ENCODE measurements at places on chromosomes 12 and 14. TPM values are rescaled to one million over a fixed set of nuclear protein-coding genes. Genes with fewer than 3 reads are reported as not detected.

Gene RPL41
- total RNA-seq, result 2,264 TPM

Gene EML5
- 0.10 TPM for total RNA-seq

DNA sequence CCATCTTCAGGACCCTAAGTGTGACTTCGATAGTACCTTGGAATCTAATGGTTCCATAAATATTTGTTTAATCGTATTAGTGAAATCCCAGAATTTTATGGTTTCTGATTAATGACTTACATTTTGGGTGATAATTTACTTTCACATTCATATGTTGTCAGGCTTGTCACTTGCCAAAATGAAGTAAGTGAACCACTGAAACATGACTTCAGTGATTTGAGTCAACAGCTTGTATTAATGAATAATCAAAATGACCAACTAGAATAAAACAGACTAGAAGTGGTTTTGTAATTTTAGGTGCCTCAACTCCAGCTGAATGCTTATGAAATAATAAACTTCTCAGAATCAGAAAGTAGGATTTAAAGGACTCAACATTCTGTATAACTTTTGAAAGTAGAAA is 517.1 kb downstream of the PRKD1 start:
- no peaks in the 10 kb centered on the region for H3K27me3 ChIP-seq
- no peaks in the 10 kb centered on the region for H3K4me1 ChIP-seq
- no peak overlapping the region for H3K27ac ChIP-seq
- no peaks in the 10 kb centered on the region for H3K36me3 ChIP-seq
- no peak overlapping the region for H3K4me3 ChIP-seq

DNA sequence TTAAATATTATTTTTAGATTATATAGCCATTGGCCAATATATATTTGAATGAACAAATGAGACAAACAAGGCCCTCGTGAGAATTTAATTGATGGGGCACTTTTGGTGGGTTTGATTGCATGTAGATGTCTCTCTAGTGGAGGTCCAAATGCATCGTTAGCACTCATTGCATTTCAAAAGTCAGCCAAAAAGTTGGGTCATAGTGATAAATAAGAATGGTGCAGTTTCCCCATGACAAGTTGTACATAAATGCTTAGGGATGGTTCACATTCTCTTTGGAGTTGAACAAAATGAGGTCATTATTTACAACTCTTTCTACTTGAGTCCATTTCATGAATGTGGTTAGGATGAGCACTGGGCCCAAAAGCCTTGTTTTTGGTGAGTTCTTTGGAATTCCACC is 1.0 kb downstream of the BEST3 start:
- no peaks in the 10 kb centered on the region for H3K27me3 ChIP-seq
- H3K36me3 ChIP-seq, result no peaks in the 10 kb centered on the region
- no peak overlapping the region for H3K27ac ChIP-seq
- DNase-seq, result no peak

DNA sequence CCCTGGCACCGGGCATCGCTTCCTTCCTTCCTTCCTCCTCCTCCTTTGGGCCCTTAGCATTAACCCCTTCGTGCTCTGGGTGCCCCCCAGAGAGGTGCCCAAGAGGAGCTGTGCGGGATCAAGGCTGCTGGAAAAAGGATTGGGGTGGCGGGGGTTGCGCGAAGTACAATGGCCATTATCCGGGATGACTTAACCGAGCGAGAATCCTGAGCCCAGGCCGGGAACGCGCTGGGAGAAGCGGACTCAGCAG is 2.8 kb downstream of the DHH start:
- H3K4me1 ChIP-seq, result peaks cover 40% of the 10 kb centered on the region
- H3K27me3 ChIP-seq, result no peaks in the 10 kb centered on the region
- H3K4me3 ChIP-seq, result peak overlapping the region; percentile 52
- H3K27ac ChIP-seq, result peak overlapping the region; percentile 61
- no peaks in the 10 kb centered on the region for H3K36me3 ChIP-seq

GRCh38 chr14:32129124-32129523 is 52.0 kb downstream of the ARHGAP5 start:
- DNase-seq, result no peak
- H3K36me3 ChIP-seq, result no peaks in the 10 kb centered on the region
- no peaks in the 10 kb centered on the region for H3K4me1 ChIP-seq
- no peaks in the 10 kb centered on the region for H3K27me3 ChIP-seq

DNA sequence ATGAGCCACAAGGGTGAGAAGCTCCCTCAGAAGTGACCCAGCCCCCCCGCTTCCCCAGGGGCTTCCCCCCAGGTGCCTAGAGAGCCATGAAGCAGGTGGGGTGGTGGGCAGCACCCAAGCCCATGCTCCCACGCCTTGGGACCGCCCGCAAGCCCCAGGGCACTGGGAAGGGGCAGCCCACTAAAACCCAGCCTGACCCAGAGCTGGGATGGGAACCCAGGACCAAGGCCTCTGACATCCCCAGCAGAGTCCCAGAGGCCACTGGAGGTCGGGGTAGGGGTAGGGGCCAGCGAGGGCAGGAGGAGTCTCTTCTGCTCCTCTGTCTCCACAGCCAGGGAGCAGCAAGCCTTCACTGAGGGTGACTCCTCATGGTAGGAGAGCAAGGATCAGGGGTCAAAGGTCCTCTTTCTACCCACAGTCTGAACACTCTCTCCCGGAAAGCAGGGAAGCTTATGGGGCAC is 86.5 kb upstream of the ZFP36L1 start:
- no peak overlapping the region for H3K27ac ChIP-seq
- H3K4me3 ChIP-seq, result no peak overlapping the region
- H3K4me1 ChIP-seq, result no peaks in the 10 kb centered on the region
- no peaks in the 10 kb centered on the region for H3K27me3 ChIP-seq
- peaks cover 13% of the 10 kb centered on the region for H3K36me3 ChIP-seq
- DNase-seq, result no peak

GRCh38 chr14:37501877-37502276 is 93.2 kb downstream of the FOXA1 start:
- DNase-seq, result no peak
- no peaks in the 10 kb centered on the region for H3K4me1 ChIP-seq
- H3K36me3 ChIP-seq, result no peaks in the 10 kb centered on the region
- H3K27ac ChIP-seq, result no peak overlapping the region
- H3K27me3 ChIP-seq, result no peaks in the 10 kb centered on the region

GRCh38 chr12:15453613-15454012 is 131.3 kb downstream of the PTPRO start:
- no peak overlapping the region for H3K4me3 ChIP-seq
- H3K4me1 ChIP-seq, result no peaks in the 10 kb centered on the region
- DNase-seq, result no peak
- H3K27me3 ChIP-seq, result no peaks in the 10 kb centered on the region
- H3K36me3 ChIP-seq, result no peaks in the 10 kb centered on the region

DNA sequence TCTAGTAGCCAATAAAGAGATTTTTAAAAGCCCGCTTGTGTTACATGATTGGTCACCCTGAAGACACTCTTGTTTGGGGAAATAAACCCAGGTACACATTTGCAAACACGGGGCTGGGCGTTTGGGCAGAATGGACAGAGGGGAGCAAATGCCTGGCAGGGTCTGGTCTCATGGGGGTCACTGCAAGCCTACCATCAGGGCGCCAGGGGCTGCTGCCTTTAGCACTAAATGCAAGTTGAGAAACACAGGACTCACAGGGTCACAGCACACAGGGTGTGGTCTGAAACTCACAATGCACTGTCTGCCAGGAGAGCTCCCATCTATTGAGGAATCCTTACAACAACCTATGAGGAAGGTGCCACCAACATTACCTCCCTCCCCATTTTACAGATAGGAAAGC is 62.6 kb downstream of the CHGA start:
- no peaks in the 10 kb centered on the region for H3K27me3 ChIP-seq
- no peak overlapping the region for H3K27ac ChIP-seq
- no peak for DNase-seq
- peaks cover 5% of the 10 kb centered on the region for H3K4me1 ChIP-seq
- H3K4me3 ChIP-seq, result no peak overlapping the region
- no peaks in the 10 kb centered on the region for H3K36me3 ChIP-seq

Gene SAV1
- total RNA-seq, result 13.2 TPM

GRCh38 chr14:105281371-105282097 is 19.3 kb downstream of the BRF1 start:
- no peak for DNase-seq
- H3K27me3 ChIP-seq, result no peaks in the 10 kb centered on the region
- H3K36me3 ChIP-seq, result no peaks in the 10 kb centered on the region
- no peak overlapping the region for H3K4me3 ChIP-seq
- no peaks in the 10 kb centered on the region for H3K4me1 ChIP-seq
- H3K27ac ChIP-seq, result no peak overlapping the region

GRCh38 chr14:35336494-35337268 is 44.5 kb downstream of the PSMA6 start:
- DNase-seq, result no peak
- H3K4me3 ChIP-seq, result no peak overlapping the region
- no peaks in the 10 kb centered on the region for H3K27me3 ChIP-seq
- no peaks in the 10 kb centered on the region for H3K36me3 ChIP-seq
- peak overlapping the region; percentile 93 for H3K27ac ChIP-seq
- H3K4me1 ChIP-seq, result peaks cover 75% of the 10 kb centered on the region

DNA sequence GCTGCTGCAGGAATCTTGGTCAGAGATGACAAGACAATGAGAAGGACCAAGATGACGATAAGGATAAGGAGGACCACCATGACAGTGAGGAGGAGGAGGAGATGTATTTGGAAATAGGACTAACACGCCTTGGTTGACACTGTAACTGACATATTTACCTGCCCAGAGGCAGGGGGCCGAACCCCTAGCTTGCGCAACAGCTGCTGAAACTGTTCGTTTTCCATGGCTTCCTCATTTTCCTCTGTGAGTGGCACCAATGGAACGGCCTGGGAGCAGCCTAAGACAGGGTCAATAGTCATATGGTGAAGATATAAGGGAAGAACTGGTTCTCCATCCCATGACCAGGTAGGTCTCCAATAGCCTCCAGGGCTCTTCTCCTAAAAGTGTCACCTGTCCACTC is 28.8 kb downstream of the TIMELESS start:
- no peak overlapping the region for H3K27ac ChIP-seq
- no peaks in the 10 kb centered on the region for H3K4me1 ChIP-seq
- DNase-seq, result no peak
- no peak overlapping the region for H3K4me3 ChIP-seq

Gene STAB2
- not detected for total RNA-seq

DNA sequence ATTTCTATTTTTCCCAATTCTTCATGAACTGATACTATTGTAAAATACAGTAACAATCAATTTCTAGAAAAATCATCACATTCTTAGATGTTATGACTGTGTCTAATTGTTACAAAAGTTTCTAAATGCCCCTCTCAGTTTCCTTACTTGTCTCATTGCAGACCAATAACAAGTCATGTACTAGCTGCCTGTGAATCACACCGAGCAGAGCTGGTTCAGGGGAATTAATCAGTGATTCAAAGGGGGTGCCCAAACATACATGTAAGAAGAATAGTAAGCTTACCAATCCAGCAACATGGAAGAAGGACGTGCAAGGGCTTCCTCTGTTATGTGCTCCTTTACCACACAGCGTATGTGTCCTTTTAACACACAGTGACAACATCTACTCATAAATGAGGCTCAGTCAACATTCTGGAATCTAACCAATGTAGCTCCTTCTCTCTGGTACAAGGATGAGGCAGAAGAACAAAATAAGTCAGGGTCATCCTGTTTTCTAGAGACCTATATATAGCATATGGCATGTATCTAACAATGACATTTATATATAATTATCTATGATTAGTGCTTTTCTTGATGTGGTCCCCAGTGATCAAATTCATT is 126.4 kb downstream of the SCN8A start:
- H3K27ac ChIP-seq, result no peak overlapping the region
- no peaks in the 10 kb centered on the region for H3K36me3 ChIP-seq
- DNase-seq, result no peak
- no peaks in the 10 kb centered on the region for H3K27me3 ChIP-seq

Gene ABCD2
- total RNA-seq, result not detected

GRCh38 chr12:106710143-106710893 is 64.2 kb upstream of the RIC8B start:
- no peaks in the 10 kb centered on the region for H3K36me3 ChIP-seq
- no peak overlapping the region for H3K27ac ChIP-seq
- no peak for DNase-seq
- no peak overlapping the region for H3K4me3 ChIP-seq
- H3K4me1 ChIP-seq, result no peaks in the 10 kb centered on the region

Gene TMPRSS12
- total RNA-seq, result not detected

DNA sequence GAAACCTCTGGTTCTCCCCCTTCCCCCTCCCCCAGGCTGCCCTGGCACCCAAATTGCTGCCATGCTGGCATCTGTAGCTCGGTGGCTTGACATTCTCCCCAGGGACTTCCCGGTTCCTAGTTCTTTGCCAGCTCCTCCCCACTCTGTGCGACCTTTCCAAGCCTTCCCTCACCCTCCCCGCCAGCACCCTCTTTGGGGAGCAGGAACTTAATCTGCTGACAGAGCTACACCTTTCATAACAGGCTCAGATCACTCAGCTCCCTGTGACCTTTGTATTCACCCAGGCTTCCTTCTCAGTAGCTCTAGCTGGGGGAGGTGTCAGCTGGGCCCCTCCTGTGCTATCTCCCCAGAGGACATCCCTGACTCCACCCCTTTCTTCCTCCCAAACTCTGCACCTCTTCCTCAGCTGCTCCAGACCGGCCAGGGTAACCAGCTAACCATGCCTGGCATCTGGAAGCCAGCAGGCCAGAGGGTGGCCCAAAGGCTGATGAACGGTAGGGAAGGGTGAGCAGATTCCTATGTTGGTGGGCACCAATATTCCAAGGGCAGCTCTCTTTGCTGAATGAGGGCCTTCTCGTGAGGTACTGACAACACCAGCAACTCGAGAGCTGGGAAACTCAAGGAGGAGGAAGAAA is 1.8 kb upstream of the COX14 start:
- H3K36me3 ChIP-seq, result no peaks in the 10 kb centered on the region
- peaks cover 15% of the 10 kb centered on the region for H3K4me1 ChIP-seq
- DNase-seq, result no peak
- peak overlapping the region; percentile 65 for H3K27ac ChIP-seq
- H3K4me3 ChIP-seq, result no peak overlapping the region

DNA sequence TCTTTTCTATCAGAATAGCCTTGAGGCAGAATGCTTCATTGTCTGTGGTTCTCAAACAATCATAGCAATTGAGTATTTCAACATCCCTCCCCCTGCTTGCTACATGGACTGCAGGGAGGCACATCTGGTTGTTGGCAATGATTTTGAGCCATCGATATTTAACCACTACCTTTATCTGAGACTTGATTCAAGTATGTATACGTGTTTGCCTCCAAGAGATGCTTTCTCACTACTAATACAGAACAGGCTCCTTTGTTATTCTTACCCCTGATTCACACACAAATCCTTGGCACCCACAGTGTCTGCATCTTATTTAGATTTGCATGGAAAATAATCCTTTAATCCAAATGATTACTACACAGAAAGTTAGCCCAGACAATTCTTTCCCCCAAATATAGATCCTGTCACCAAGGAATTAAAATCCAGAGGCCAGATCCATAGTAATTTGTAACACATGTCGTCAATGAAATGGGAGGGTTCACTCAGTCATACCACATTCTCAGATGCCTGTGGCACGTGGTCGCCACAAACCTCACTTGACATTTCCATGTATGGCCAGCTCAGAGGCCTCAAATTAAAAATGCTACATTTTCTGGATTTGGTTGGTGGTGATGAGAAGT is 199.3 kb downstream of the ITPR2 start:
- H3K27ac ChIP-seq, result no peak overlapping the region
- H3K4me1 ChIP-seq, result peaks cover 13% of the 10 kb centered on the region
- no peak for DNase-seq
- no peaks in the 10 kb centered on the region for H3K36me3 ChIP-seq
- no peaks in the 10 kb centered on the region for H3K27me3 ChIP-seq

Gene NGB
- not detected for total RNA-seq

Gene DENND5B
- total RNA-seq, result 36.8 TPM

Gene TAS2R8
- not detected for total RNA-seq

Gene TCTN2
- total RNA-seq, result 14.7 TPM

Gene VRTN
- not detected for total RNA-seq
